Endothelial cell (in vitro differentiated cells): ENCODE measurements at places on chromosomes 2 and 18.
A peak's percentile ranks its signal among the peaks of the same experiment; 100 is the strongest.

- no peak for DNase-seq
These were observed 130.1 kb upstream of the GALNT5 start for GRCh38 chr2:157127249-157128012.

GRCh38 chr2:209451209-209451834, 27.5 kb downstream of the MAP2 start:
- no peak for DNase-seq

GRCh38 chr2:232420463-232421188, 14.0 kb downstream of the ALPG start:
- DNase-seq: peak; percentile 33

DNA sequence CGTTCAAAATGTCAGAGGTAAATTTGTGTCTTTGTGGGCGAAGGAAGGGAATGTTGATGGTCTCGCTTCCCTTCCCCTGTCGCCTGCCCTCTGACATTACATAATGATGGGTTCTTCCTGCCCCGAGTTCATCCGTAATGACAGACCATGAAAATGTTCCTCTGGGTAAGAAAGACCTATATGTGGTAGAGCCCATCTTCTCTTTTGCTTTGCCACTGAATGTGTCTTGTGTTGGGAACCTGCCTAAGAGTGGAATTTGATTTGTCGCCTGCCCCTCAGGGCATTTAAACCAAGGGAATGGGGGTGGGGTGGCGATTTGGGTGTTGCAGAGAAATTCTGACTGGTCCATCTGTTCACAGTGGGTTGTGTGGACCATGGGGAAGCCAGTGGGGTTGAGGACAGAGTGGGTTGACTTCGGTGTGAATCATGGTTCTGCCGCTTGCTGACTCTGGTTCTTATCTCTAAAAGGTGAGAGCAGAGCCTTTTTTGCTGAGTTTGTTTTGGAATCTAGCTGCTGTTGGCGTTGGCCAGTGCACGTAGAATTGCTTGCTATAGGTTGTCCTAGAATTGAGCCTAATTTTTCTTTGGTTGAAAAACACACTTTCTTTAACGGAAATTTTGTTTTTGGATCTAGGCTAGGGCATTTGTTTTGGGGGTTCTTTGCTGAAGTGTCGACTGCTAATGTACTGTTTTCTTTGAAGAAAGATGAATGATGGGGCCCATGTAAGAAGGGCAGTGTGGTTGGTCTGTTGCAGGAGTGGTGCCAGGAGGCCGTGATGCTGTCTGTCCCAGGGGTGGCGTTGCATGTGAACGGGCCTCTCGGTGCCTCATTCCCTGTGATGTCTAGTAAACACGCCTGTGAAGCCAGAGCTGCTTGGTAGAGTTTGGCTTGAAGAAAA, 1.3 kb downstream of the INPP4A start:
- DNase-seq: no peak

DNA sequence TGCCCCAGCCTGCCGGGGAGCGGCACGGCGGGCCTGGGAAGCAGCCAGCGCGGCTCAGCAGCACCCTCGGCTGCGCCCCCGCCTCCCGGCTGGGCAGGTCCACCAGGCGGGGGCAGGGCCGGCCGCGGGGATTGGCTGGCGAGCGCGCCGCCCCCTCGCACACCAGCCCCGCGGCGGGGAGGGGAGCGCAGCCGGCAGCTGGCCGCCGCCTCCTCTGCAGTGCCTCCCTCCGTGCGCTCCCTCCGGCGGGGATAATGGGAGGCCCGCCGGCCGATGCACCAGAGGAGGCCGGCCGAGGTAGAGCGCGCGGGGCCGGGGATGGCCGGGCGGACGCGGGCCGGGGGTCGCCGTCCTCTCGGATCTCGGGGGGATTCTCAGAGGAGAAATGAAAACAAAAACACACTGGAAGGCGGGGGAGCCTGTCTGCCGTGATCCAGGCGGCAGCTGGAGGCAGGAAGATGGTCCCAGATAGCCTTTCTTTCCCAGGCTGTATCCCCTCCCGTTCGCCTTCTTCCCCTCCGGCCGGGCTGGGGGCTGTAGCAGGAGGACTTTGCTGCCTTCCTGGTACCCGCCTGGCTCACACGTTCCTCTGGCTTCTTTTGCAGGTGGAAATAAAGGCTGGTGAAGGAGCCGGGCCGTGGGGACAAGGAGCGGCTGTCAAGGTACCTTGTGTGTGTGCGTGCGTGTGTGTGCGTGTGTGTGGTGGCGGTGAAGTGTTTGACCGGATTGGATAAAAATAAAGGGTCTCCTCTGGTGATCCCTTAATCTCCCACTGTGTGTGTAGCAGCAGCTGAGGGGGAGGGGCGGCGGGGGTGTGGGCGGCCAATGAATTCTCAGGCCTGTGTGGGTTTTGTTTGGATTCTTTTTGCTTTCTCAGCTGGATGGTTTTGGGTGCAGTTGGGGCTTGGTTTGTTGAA, 18.1 kb downstream of the TET3 start:
- DNase-seq: peak; percentile 86
